ENCODE measurements at places on chromosomes 1 and 21.

- DNase-seq, result no peak
Measured at GRCh38 chr1:184861755-184862336, 107.2 kb upstream of the EDEM3 start.

- DNase-seq, result no peak
Measured at GRCh38 chr1:27971674-27972073, 11.9 kb downstream of the XKR8 start.

- DNase-seq, result no peak
Measured at GRCh38 chr1:162055062-162055461, 14.4 kb upstream of the NOS1AP start.

DNA sequence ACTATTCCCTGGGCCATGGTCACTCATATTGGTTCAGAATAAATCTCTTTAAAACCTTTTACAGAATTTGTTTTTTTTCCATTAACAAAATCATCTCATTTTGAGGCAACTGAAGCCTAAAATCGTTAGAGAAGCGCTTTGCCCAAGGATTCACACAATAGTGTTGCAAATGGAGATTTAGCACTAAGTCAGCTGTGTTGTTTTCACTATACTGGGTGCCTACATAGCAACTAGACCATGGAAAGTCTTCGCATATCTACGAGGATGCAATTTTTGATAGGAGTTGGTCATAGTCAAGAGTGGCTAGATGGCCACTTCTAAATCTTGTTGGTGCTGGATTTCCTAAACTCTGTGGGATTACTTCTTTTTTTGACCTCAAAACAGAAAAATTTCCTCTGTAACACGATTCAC is 530 bp upstream of the TIPRL start:
- DNase-seq, result no peak

- DNase-seq, result no peak
Measured at GRCh38 chr21:44840771-44841170, 22.9 kb upstream of the SUMO3 start.
